Calu3 (cell line): ENCODE measurements at places on chromosomes 5 and 9.

- DNase-seq = no peak
Observed at GRCh38 chr5:152683205-152683604, 278.1 kb upstream of the NMUR2 start.

DNA sequence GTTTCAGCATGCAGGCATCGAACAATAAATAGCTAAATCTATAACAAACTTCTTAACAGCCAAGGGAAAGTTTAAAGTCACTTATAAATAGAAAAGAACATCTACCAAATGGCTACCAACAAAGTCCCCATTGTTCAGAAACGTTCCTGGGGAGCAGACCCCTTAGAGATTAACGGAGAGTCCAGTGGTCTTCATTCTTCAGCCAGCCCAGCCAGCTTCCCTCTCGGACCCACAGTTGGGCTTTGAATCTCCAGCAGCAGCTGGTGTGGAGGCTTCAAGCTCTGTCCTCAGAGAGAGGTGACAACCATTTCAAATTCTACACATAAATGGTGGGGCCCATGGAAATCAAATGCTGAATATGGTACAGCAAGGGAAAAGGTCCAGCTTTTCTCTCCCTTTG lies 11.2 kb downstream of the ENC1 start:
- no peak for DNase-seq

- DNase-seq = peak; percentile 88
Observed at GRCh38 chr9:21559402-21560280, 77.5 kb upstream of the IFNE start.

DNA sequence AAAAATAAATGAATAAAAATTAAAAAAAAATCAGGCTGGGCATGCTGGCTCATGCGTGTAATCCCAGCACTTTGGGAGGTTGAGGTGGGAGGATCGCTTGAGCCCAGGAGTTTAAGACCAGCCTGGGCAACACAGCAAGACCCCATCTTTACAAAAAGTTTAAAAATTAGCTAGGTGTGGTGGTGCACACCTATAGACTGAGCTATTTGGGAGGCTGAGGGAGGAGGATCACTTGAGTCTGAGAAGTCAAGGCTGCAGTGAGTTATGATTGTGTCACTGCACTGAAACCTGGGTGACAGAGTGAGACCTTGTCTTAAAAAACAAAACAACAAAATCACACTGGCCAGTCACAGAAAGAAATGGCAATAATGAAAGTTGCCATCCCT lies 3.4 kb upstream of the CNTRL start:
- no peak for DNase-seq

GRCh38 chr9:7094052-7094451 lies 336.3 kb downstream of the KDM4C start:
- DNase-seq = peak; percentile 2

DNA sequence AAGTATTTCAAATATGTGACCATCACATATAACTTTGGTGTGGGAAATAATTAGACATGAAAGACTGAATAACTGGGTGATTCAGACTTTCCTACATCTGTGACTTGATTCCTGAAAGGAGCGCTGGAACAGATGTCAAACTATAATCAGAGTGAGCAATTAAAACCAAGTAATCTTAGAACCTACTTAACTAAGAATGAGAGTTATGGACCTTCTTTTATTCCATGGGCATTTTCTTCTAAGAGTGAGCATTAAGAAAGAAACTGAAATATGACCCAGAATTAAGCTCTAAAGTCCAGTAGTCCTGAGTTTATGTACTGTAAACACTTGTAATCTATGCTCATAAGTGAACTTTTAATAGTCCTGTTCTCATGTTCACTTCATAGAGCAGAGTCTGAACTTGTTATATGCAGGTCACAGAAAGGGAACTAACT lies 68.4 kb downstream of the PAM start:
- DNase-seq = no peak
